Activated B cell treated with CpG ODN at 0.5 μM for 24 hours (primary cell): ENCODE measurements at places on chromosomes 7 and 10. TPM values are rescaled to one million over a fixed set of nuclear protein-coding genes. Genes with fewer than 3 reads are reported as not detected.

- no peaks in the 10 kb centered on the region for H3K36me3 ChIP-seq
- no peak overlapping the region for H3K4me3 ChIP-seq
- no peak overlapping the region for H3K27ac ChIP-seq
- DNase-seq: no peak
Observed at GRCh38 chr10:34838366-34838900, 23.3 kb upstream of the PARD3 start.

DNA sequence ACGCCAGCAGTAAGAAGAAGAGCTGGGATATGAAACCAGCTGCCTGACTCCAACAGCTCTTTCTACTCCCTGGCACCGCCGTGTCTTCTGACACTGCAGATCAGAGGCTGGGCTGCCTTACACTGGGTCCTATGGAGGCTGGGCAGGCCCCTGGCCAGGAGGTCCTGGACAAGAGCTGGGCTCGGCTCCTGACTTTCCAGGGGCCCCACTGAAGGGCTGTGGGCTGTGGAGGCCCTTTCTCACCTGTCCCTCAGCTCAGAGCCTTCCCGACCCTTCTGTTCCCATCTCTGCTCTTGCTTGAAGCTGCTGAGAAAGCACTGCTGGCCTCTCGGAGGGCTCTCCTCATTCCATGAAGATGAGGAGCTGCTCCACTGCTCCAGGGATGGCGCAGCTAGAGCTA lies 85.9 kb upstream of the UNC5B start:
- DNase-seq: no peak
- H3K36me3 ChIP-seq: no peaks in the 10 kb centered on the region
- H3K4me3 ChIP-seq: no peak overlapping the region
- H3K4me1 ChIP-seq: no peaks in the 10 kb centered on the region

- DNase-seq: no peak
- peaks cover 5% of the 10 kb centered on the region for H3K4me1 ChIP-seq
- H3K36me3 ChIP-seq: no peaks in the 10 kb centered on the region
- no peaks in the 10 kb centered on the region for H3K27me3 ChIP-seq
- no peak overlapping the region for H3K27ac ChIP-seq
Observed at GRCh38 chr10:80413271-80413996, 5.1 kb downstream of the PRXL2A start.

GRCh38 chr10:33287112-33287511 lies 47.4 kb downstream of the NRP1 start:
- no peak overlapping the region for H3K4me3 ChIP-seq
- DNase-seq: no peak
- H3K36me3 ChIP-seq: no peaks in the 10 kb centered on the region
- no peak overlapping the region for H3K27ac ChIP-seq
- H3K4me1 ChIP-seq: no peaks in the 10 kb centered on the region
- H3K27me3 ChIP-seq: peaks cover 6% of the 10 kb centered on the region

DNA sequence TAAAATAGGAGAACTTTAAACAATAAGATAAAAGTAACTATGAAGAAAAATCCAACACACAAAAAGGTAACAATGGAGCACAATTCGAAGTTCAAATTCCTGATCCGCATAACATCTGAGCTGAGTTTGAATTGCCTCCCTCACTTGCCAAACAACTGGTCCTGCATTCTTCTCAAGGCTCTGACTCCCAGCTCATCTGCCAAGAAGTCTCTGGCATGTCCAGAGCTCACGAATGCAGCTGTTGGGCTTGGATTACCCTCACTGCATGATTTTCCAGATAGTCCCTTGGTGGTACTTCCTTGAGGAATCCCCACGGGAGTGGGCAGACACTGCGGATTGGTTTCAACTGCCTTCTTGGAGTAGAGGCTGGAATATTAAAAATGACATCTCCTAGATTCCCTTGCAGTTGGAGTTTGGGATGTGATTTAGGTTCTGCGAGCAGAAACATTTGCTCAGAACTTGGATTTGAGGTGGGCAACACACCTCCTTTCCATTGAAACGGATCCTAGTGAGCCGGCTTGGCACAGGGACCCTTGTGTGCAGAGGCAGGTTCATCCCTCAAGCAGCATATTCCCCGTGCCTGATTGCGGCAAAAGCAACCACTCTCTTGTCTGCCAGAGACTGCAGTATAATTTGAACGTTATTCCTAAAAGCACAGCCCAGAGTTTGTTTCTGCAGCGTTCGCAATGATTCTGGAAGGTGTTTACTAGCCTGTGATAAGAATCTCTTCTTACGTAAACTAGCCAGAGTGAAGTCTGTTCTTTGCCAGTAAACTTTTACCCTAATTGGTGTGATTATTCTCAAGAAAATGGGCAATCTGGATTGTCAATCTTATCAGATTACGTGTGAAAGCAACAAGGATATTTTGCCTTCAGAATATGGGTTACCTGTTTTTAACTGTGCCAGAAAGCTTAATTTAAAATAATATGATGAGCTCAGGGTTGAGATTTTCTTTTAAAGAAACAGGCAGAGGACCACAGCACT lies 23.4 kb upstream of the PRKCQ start:
- peaks cover 14% of the 10 kb centered on the region for H3K27me3 ChIP-seq
- no peak overlapping the region for H3K27ac ChIP-seq
- no peak overlapping the region for H3K4me3 ChIP-seq
- DNase-seq: no peak
- H3K36me3 ChIP-seq: no peaks in the 10 kb centered on the region
- H3K4me1 ChIP-seq: peaks cover 14% of the 10 kb centered on the region

DNA sequence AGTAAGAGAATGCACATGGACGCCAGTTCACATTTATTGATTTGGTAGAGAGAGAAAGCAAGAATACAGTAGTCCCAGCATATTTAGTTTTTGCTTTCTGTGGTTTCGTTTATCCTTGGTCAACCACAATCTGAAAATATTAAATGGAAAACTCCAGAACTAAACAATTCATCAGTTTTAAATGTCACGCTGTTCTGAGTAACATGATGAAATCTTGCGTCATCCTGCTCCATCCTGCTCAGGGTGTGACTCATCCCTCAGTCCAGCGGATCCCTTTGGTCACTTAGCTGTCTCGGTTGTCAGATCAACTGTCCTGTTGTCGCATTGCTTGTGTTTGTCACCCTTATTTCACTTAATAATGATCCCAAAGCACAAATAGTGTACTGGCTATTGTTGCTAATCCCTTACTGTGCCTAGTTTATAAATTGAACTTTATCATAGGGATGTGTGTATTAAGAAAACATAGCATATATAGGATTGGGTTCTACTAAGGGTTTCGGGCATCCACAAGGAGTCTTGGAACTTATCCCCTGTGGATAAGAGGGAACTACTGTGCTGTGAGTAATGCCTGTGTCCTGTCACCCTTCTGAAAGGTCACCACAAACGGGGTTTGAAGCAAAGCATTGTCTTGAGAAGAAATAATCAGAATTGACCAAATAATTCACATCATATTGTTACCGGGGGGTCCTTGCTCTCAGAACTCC lies 73.6 kb downstream of the OTUD1 start:
- no peak for DNase-seq
- peaks cover 28% of the 10 kb centered on the region for H3K27me3 ChIP-seq
- H3K4me1 ChIP-seq: no peaks in the 10 kb centered on the region
- no peak overlapping the region for H3K4me3 ChIP-seq
- H3K36me3 ChIP-seq: no peaks in the 10 kb centered on the region
- H3K27ac ChIP-seq: no peak overlapping the region

DNA sequence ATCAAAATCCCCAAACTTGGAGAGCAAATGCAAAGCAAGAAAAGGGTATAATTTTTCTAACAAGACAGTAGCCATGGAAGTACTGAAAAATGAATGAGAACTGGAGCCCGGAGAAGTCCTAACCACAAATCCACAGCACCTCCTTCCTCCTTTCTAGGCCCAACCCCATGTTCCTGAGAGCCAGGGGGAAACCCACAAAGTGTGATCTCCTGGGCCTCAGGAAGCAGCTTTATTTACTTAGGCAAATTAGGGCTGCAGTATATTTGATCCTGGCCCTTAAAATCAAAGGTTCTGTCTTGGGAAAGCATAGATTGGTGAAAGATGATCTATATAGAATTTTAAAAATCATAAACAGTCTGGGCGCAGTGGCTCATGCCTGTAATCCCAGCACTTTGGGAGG lies 103.0 kb downstream of the DOCK4 start:
- peaks cover 2% of the 10 kb centered on the region for H3K27me3 ChIP-seq
- H3K27ac ChIP-seq: no peak overlapping the region
- H3K4me1 ChIP-seq: no peaks in the 10 kb centered on the region
- no peak for DNase-seq
- no peaks in the 10 kb centered on the region for H3K36me3 ChIP-seq

- H3K27me3 ChIP-seq: no peaks in the 10 kb centered on the region
- H3K36me3 ChIP-seq: peaks cover 10% of the 10 kb centered on the region
- no peak for DNase-seq
- H3K27ac ChIP-seq: peak overlapping the region; percentile 73
Observed at GRCh38 chr7:5678295-5679047, 103.0 kb downstream of the RNF216 start.

DNA sequence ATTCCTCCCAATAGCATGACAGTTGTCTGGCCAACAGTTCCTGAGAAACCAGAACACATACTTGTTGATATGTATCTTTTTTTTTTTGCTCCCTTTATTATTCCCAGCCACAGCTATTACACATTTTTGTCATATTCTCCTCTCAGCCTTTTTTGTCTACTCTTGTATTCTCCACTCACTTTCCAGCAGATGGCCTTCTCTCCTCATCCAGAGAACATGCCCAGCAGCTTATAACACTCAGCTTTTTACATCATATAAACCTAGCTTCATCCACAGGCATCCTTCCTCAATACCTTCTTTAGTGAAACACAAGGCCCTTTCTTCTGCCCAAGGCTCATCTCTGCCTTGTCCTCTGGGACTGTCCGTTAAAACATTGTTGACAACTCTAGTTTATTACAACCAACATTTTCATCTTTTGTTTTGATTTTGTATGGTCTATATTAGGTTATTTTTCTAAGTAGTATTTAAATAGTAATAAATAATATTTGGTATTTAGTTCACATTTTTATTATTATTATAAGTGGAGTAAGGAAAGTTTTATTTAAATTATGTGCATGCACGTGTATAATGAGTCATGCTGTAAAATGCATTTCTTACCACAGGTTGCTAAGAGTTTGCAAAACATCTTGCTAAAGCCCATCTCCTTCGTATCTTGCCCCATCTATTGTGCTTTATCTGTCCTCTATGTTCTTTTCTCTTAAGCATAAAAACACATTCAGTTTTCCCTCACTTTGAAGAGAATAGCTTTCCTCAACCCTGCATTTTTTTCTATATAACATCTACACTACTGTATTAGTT lies 101.5 kb downstream of the ORC5 start:
- no peaks in the 10 kb centered on the region for H3K36me3 ChIP-seq
- no peak overlapping the region for H3K4me3 ChIP-seq
- H3K4me1 ChIP-seq: no peaks in the 10 kb centered on the region
- peaks cover 3% of the 10 kb centered on the region for H3K27me3 ChIP-seq

DNA sequence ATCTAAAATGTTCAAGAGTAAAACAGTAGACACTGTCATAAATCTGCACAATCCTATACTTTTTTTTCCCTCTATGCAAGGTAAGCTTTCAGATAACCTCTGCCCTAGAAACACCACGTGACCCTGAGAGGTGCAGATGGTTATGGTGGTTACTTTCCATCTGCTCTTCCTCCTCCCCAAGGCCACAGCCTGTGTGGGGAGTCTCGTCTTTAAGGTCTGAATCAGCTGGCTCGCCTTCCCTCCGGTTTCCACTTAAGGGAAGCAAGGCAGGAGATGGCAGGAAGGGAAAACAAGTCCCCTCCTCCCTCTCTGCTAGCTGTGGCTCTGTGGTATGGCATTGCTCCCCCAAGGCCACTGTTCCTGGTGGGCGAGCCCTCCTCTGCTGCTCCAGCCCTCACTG lies 181.8 kb downstream of the GLI3 start:
- H3K36me3 ChIP-seq: no peaks in the 10 kb centered on the region
- H3K27me3 ChIP-seq: peaks cover 8% of the 10 kb centered on the region
- H3K4me1 ChIP-seq: no peaks in the 10 kb centered on the region
- no peak overlapping the region for H3K27ac ChIP-seq
- H3K4me3 ChIP-seq: no peak overlapping the region

- H3K27me3 ChIP-seq: peaks cover 17% of the 10 kb centered on the region
- H3K36me3 ChIP-seq: no peaks in the 10 kb centered on the region
- peaks cover 3% of the 10 kb centered on the region for H3K4me1 ChIP-seq
- no peak overlapping the region for H3K4me3 ChIP-seq
- no peak overlapping the region for H3K27ac ChIP-seq
Observed at GRCh38 chr10:1287487-1287886, 231.3 kb downstream of the WDR37 start.

- no peak overlapping the region for H3K27ac ChIP-seq
- H3K36me3 ChIP-seq: no peaks in the 10 kb centered on the region
- no peak for DNase-seq
- no peak overlapping the region for H3K4me3 ChIP-seq
- H3K4me1 ChIP-seq: no peaks in the 10 kb centered on the region
Observed at GRCh38 chr10:79054203-79055099, 14.3 kb upstream of the ZMIZ1 start.

GRCh38 chr10:85655411-85655810 lies 711.2 kb downstream of the GRID1 start:
- no peak for DNase-seq
- no peaks in the 10 kb centered on the region for H3K27me3 ChIP-seq
- H3K27ac ChIP-seq: no peak overlapping the region
- no peaks in the 10 kb centered on the region for H3K4me1 ChIP-seq
- no peaks in the 10 kb centered on the region for H3K36me3 ChIP-seq
- no peak overlapping the region for H3K4me3 ChIP-seq

GRCh38 chr10:125057158-125058001 lies 103.0 kb downstream of the CTBP2 start:
- peaks cover 70% of the 10 kb centered on the region for H3K27me3 ChIP-seq
- no peaks in the 10 kb centered on the region for H3K36me3 ChIP-seq
- no peak overlapping the region for H3K27ac ChIP-seq
- no peak for DNase-seq
- peaks cover 17% of the 10 kb centered on the region for H3K4me1 ChIP-seq

DNA sequence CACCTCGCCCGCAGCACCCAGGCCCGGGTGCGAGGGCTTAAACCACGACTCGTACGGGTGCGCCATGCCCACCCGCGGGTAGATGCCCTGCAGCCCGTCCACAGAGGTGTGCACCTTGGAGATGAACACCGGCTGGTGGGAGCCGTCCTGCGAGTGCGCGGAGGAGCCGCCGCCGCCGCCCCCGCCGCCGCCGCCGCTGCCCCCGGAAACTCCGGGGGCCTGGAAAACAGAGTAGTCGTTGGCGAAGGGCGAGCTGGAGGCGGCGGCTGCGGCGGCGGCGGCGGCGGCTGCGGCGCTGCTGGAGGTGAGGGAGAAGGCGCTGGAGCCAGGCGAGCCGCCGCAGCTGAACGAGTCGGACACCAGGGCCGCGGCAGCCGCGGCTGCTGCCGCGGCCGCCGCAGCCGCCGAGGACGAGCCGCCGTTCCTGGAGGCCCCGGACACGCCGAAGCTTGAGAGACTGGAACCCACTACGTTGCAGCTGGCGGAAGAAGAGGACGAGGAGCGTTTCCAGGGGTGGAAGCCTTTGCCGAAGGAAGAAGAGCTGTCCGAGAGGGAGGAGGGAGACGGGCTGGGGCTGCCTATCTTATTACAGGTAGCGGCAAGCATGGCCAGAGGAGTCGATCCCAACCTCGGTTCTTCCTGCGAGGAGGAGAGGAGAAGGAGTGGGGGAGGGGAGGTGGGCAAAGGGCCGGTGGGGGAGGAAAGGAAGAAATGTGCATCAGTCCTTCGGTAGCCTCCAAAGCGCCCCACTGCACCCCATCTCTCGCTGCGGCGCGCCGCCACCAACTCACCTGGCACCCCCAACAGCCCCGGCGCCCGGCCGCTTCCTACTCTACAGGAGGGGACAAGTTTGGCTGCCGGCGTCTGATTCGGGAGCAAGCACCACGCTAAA lies 1.3 kb downstream of the SP8 start:
- H3K27me3 ChIP-seq: peaks cover 62% of the 10 kb centered on the region
- H3K27ac ChIP-seq: no peak overlapping the region
- no peak for DNase-seq
- H3K4me1 ChIP-seq: peaks cover 21% of the 10 kb centered on the region
- peak overlapping the region; percentile 62 for H3K4me3 ChIP-seq
- no peaks in the 10 kb centered on the region for H3K36me3 ChIP-seq

CDK1 gene
- total RNA-seq: 1.5 and 1.9 TPM in 2 replicates

GFRA1 gene
- total RNA-seq: not detected in 2 replicates

SLC35G1 gene
- total RNA-seq: 2.1 and 2.2 TPM in 2 replicates
